ENCODE measurements at places on chromosomes 4 and X. TPM values are rescaled to one million over a fixed set of nuclear protein-coding genes. Genes with fewer than 3 reads are reported as not detected.

- no peak for DNase-seq
These were observed 3.6 kb downstream of the SMIM14 start for GRCh38 chr4:39635023-39635422.

- peak; percentile 13 for DNase-seq
These were observed 162.3 kb upstream of the MAMLD1 start for GRCh38 chrX:150200820-150201287.

DNA sequence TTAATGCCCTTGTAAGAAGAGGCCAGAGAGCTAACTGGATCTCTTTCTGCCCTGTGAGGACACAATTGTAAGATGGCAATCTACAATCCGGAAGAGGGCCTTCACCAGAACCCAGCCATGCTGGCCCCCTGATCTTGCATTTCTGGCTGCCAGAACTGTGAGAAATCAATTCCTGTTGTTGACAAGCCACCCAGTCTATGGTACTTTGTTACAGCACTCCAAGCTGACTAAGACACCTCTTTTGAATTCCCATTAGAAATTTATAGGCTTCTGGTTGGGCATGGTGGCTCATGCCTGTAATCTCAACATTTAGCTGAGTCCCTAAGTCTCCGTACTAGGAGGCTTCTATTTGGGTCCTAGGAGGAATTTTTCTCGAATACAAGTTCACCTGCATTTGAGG, 48.8 kb upstream of the RELL1 start:
- DNase-seq, result no peak

GRCh38 chr4:54227256-54228055, 1.6 kb upstream of the PDGFRA start:
- DNase-seq, result no peak

GRCh38 chrX:120485315-120485637, 16.2 kb upstream of the LAMP2 start:
- no peak for DNase-seq

GRCh38 chrX:15344106-15344505, 8.8 kb upstream of the PIGA start:
- no peak for DNase-seq

- DNase-seq, result no peak
These were observed 153.1 kb downstream of the NPNT start for GRCh38 chr4:106048250-106048971.

DNA sequence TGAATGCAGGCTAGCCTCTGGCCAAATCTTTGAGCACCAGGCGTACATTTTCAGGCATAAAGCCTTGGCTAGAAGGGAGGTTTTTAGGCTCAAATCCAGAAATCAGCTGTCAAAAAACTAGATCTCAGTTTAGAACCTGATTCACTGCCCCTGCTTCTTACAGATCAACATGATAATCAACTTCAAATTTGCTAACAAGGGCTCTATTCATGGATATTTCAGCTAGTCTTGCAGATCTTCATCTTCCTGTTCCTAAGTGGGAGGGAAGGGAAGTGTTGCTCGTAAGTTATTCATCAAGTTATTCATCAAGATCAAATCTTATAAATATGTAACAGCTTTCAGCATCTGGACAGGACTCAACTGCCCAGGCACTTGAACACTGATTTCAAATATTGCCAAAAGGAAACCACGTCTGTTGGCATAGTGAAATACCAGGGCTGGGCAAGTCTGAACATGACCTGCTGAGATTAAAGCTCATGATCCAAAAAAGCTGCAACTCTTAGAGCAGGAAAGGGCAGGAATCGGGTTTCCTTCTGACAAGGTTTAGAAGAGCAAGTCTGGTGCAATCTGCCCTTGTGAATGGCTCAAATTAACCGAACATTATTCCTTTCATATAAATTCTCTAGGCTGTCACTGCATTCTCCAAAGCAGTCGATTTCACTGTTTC, 200.3 kb downstream of the PDGFC start:
- DNase-seq, result peak; percentile 8

DNA sequence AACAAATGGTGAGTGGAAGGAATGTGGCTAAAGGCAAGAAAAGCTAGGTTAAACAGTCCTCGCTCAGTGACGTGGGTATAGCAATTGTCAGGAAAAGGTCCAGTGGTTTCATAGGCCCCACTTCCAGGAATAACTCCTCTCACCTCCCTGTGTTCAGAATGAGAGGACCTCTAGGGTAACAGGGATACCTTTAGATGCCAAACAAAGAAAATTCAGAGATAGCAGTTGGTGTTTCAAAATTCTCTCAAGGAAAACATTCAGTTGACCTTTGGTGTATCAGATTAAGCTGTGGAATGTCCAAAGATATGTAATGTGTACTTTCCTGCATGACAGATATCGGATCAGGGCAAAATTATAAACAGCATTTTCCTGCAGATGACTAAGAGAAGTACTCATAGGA, 155.9 kb downstream of the ARHGAP6 start:
- DNase-seq, result no peak

DNA sequence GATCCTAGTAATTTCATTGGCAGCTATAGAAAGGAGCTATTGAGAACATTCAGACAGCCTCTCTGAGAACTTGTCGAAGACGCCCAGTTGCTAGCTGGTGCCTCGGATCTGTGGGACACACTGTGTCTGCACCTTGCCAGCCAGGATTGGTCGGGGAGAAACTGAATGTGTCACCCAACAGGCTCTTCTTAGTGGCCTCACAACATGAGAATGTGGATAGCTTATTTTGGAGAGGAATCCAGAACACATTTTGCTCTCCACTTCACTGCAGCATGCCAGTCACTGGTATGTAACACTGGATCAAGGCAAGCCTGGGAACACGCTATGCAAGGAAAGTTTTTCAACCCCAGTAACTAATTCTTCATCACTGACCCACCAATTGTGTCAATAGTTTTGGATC, 89.5 kb upstream of the TRPC3 start:
- DNase-seq, result no peak

GRCh38 chr4:176413171-176413570, 93.4 kb downstream of the SPCS3 start:
- DNase-seq, result no peak

DNA sequence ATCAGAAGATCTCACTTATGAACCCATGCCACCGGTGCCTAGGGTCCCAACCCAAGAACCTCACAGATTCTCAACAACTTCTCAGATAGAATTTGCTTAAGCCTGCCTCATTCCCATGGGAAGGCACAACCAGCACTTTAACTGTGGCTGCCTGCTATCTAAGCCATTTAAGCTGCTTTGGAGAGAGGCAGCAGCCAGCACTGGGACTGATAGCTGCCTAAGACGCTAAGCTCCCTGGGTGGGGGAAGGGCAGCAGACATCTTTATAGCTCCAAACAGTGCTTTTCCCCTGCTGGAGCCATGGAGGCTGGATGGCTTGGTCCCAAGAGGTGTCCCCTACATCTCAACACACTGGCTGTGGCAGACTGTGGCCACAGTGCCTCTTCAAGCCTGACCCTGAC, 1268.6 kb downstream of the FAM133A start:
- DNase-seq, result no peak

DNA sequence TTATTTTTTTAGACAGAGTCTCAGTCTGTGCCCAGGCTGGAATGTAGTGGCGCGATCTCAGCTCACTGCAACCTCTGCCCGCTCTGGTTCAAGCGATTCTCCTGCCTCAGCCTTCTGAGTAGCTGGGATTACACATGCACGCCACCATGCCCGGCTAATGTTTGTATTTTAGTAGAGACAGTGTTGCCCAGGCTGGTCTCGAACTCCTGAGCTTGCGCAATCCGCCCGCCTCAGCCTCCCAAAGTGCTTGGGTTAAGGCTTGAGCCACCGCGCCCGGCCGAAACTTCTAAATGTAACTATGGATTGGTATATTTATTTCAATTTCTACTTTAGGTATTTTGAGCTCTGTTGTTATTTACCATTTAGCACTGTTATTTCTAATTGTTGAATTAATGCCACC, 79.4 kb downstream of the FAM193A start:
- no peak for DNase-seq

DNA sequence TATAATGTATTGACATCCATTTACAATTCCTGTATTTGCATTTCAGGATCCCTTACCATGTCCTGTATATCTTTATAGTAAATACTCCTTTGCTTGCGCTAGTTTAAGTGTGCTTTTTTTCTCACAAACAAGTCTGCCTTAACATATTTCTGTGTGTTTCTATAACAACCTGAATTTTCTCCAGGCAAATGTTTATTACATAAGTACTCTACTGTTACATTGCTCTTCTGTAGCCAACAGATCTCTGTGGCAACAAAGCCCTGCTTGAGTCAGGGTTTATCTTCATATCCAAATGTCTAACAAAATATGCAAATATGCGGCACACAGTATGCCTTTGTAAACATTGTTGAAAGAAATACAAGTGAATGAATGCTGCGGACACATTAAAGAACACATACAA, 625.5 kb downstream of the TLL1 start:
- no peak for DNase-seq

GRCh38 chrX:4881277-4881676, 1167.8 kb upstream of the PRKX start:
- no peak for DNase-seq

GRCh38 chr4:154465085-154465484, 26.5 kb downstream of the DCHS2 start:
- no peak for DNase-seq

DNA sequence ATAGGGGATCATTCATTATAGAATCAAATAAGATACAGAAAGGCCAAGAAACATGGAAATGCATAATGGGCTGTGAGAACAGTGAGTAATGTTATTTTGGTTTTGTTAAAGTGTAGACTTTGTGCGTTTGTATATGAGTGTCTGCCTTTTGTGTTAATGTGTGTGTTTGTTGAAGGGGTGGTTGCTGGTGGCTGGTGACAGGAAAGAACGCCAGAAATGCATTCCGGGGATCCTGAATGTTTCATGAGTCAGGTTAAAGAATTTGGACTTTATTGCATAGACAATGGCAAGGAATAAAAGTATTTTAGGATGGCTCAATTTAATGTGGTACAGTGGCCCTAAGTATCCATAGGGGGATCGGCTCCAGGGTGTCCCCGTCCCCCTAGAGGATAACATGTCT, 1228.9 kb downstream of the PCDH7 start:
- no peak for DNase-seq

GRCh38 chr4:173519111-173520101, 10.6 kb downstream of the HAND2 start:
- no peak for DNase-seq

- DNase-seq, result peak; percentile 13
These were observed 84.5 kb downstream of the CT47B1 start for GRCh38 chrX:120791013-120791643.

DNA sequence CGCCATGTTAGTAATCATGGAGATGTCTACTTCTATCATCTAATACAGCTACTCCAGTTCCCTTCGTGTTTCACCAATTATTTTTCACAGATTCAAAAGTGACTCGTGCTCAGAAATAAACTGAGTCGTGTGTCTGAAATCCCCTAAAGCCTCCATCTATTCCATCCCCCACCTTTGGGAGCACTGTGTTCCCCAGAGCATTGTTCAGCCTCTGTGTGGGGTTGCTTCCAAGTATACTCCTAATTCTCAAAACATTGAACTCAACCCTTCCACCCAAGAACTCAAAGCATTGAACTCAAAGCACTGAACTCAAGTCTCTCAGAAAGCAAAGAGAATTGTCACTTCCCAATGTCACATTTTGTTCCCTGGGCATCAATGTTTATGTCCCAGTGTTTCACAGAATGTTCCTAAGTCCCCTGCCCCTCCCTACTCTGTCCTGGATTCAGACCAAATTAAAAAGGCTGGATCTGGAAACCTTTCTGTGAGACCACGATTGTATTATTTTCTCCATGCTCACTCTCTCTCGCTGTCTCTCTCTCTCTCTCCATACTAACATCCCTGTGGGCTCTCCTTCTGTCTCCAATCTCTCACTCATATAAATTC, 138.5 kb upstream of the QRFPR start:
- no peak for DNase-seq

GRCh38 chr4:1770245-1770644, 22.8 kb upstream of the FGFR3 start:
- no peak for DNase-seq

DNA sequence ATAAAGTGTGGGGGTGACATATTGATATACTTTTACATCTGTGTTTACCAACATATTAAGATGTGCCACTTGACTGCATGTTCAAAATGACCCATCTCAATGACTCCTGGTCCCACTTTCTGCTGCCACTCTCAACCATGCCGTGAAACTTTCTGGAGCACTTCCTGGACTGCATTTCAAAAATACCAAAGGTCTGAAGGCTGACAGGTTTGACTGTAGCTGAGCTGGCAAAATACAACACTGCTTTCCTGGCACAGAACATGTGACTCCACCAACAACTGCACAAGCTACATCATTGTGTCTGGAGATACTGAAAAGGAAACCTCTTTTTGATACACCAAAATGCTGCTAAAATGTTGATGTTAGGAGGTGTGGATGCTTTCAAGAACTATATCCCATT, 184.8 kb downstream of the UNC5C start:
- no peak for DNase-seq

GRCh38 chrX:20215565-20215964, 51.1 kb downstream of the RPS6KA3 start:
- no peak for DNase-seq

GRCh38 chr4:11894221-11894620, 465.5 kb upstream of the HS3ST1 start:
- no peak for DNase-seq

DNA sequence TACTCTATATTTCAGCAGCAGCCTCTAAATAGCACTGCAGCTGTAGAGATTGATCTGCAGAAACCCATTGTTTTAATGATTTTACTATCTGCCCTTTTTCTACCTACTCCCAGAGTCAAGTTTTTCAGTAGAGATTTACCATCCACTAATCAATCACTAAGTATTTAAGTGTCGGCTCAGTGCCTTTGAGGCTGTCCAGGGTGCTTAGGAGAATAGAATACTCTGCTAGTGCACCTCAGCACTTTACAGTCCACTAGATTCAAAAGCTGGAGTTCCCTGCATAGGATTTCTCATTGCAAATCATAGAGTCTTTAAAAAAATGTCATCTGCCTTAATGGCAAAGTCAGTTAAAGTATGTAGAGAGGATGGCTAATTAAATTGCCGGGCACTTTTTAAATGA, 29.6 kb upstream of the ANAPC4 start:
- DNase-seq, result no peak

GRCh38 chr4:139955600-139955999, 198.4 kb downstream of the MAML3 start:
- no peak for DNase-seq

GRCh38 chrX:124224528-124224927, 107.9 kb upstream of the TEX13D start:
- DNase-seq, result no peak

Gene UBE2D3
- 376 TPM for total RNA-seq

Gene GABRB1
- not detected for total RNA-seq

Gene DCHS2
- total RNA-seq, result 0.35 TPM

Gene PAGE2
- not detected for total RNA-seq

Gene CT45A2
- not detected for total RNA-seq

Gene TMPRSS11A
- not detected for total RNA-seq

Gene CFI
- 2.2 TPM for total RNA-seq

Gene C4orf51
- not detected for total RNA-seq

Gene MAOB
- total RNA-seq, result 24.6 TPM

Gene MAPK10
- 28.8 TPM for total RNA-seq
